ENCODE measurements at places on chromosomes 3 and 15.

GRCh38 chr15:74383695-74384565 is 16.5 kb upstream of the CYP11A1 start:
- DNase-seq, result no peak

DNA sequence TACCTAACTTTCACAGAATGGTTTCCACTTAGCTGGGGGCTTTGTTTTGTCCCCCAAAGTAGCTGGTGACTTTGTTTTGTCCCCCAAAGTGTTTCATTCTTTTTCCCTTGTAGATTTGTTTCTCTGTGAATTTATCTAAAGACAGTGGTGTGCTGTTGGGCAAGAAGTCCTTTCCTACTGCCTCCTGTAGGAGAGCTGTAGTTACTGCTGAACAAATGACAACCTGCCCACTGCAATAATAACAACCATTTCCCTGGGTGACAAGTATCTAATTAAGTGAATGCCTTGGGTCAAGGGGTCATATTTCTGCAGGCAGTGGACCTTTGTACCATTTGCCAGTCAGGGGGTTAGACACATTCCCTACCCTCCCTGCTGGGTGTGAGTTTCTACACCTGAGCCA is 125.4 kb upstream of the BFSP2 start:
- DNase-seq, result no peak

DNA sequence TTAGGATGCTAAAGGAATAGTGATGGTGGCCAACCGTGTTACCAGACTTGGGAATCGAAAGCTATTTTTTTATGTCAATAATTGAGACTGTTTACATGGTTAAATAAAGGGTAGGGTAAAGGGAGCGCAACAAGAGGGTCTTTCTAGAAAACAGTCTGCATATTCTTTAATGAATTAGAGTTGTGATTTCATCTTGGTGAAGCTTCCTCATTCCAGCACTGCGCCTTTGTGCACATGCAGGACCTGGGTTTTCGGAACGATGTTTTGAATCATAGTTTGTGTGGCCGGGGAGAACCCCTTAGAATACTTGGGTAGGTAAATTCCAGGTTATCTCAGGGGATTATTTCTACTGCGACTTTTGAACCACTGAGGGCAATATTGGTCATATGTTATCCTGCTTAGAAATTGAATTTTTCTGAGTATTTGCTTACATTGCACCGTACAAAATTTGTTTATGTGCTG is 1.3 kb downstream of the PIK3CA start:
- DNase-seq, result peak; percentile 22

- no peak for DNase-seq
Measured at GRCh38 chr15:25238126-25238525, 200.7 kb downstream of the UBE3A start.

- DNase-seq, result peak; percentile 90
Measured at GRCh38 chr3:185825006-185825638, at the start of gene IGF2BP2. IGF2BP2 (minus strand) TSS chr3:185825042; CDS start chr3:185824960, 82 bp downstream.

DNA sequence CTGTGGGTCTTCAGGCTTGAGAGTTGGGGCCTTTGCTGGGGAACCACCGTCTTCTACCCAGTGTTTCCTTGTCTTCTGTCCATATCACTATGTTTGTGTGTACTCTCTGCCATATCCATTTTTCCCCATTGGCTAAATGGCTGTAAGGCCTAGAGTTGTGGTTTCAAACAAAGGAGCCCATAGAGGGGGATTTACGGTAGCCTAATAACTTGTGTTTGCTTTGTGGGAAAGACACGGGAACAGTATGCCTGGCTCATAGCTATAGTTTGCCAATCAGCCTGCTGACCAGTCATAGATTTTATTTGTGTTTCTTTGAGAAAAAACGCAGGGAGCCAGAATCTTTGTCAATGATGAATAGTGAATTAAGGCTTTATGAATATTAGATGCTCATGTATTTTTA is 554.8 kb downstream of the NAALADL2 start:
- DNase-seq, result no peak

DNA sequence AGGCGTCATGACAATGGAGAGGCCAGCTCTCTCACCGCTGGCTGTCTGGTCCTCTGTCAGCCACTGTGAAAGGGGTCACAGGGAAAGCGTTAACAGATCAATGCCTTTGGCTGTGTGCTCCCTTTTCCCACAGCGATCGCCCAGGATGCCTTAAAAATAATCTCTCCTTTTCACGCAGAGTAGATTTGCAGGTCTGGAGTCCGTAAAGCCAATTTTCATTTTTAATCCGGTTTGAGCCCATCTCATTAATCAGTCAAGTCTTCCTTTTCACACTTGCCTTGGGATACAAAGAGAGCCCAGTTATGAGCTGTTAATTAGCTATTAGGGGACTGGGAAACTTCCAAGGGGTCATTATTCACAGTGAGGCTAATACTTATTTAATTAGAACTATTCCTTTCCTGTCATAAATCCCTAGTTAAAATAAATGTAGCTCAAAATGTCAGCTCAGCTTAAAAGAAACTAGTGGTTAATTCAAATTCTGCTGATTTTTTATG is 104.3 kb upstream of the RASGRP1 start:
- DNase-seq, result no peak

DNA sequence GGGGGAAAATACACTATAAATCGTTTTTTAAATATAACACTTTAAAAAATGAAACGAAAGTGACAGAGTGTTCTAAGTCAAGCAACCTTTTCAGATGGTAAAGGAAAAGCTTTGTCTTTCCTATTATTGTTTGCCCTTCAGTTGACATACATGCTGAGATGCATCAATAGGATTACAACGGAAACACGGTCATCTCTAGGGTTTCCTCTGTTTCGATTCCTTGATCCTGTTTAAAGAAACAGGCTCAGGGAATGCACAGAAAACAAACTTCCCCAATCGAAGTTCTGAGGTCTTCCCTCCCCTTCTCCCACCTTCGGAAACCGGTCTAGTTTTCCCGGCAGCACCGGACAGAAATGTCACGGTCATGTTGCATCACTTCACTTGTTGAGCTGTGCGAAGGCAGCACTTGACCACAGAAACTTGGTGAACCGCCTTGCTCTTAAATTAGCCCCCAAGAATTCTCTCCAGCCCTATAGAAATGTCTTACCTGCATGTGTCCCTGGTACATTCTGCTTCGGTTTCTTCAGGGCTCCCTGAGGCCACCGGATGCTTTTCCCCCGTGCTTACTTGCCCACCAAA is 556 bp downstream of the PEX5L start:
- no peak for DNase-seq

All from AG20443 (cell line).